ENCODE measurements at places on chromosomes 11 and 22. TPM values are rescaled to one million over a fixed set of nuclear protein-coding genes. Genes with fewer than 3 reads are reported as not detected.
A peak's percentile ranks its signal among the peaks of the same experiment; 100 is the strongest.

GRCh38 chr11:104704888-104705287, 193.4 kb downstream of the CASP12 start:
- no peaks in the 10 kb centered on the region for H3K27me3 ChIP-seq
- peaks cover 33% of the 10 kb centered on the region for H3K36me3 ChIP-seq
- peak overlapping the region; percentile 80 for H3K4me3 ChIP-seq
- H3K4me1 ChIP-seq, result peaks cover 44% of the 10 kb centered on the region
- DNase-seq, result no peak

GRCh38 chr11:110294509-110294908, 1.9 kb downstream of the RDX start:
- no peak overlapping the region for H3K27ac ChIP-seq
- no peak for DNase-seq
- peak overlapping the region; percentile 96 for H3K4me3 ChIP-seq

FXYD2 gene
- total RNA-seq, result 31.2 TPM

OR4P4 gene
- not detected for total RNA-seq

DNA sequence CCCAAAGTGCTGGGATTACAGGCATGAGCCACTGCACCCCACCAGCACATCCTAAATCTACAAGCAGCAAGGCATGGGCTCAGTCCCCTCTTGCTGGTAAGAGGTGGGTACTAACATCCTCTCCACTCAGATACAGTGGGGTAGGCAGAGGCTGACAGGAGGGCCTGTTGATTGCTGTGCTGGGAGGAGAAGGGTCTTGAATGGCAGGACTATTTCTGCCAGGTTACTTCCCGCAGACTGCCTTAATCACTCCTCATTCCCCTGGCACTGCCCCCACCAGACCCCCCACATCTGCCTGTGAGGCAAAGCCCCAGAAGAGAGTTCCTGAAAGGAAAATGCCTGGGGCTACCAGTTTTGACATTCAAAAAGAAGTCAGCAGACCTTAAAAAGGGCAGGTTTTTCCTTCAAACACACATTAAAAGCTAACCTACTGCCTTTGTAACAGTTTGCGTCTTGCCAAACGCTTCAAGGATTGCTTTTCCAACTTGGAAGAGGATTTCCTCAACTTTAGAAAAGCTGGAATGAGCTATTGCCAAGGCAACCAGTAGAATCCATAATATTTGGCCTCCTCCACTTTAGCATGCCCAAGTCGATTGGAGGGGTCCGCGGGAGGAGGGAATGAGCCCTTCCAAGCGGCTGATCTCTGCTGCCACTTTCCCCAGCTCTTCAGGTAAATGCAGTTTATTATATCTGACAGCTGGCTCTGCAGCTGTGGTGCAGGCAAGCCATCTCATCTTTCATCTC, 62.0 kb downstream of the FDX1 start:
- no peak overlapping the region for H3K4me3 ChIP-seq
- H3K27ac ChIP-seq, result no peak overlapping the region
- H3K36me3 ChIP-seq, result no peaks in the 10 kb centered on the region
- no peak for DNase-seq

SCN2B gene
- total RNA-seq, result not detected

DNA sequence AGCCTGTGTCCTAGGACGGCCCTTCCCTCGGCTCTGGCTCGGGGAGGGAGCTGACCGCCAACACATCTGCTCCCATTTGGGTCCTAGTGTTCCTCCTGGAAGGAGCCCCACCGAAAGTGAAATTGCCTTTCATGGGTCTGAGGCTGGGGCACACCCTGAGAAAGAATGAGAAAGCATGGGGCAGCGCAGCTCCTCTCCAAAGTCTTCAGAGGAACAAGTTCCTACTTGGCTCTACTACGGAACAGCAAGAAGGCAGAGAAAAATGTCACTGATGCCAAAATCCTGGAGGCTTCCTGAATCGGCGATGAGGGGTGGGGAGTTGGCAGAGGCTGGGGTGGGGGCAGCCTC, 41.5 kb upstream of the MYEOV start:
- no peaks in the 10 kb centered on the region for H3K36me3 ChIP-seq
- H3K27me3 ChIP-seq, result peaks cover 2% of the 10 kb centered on the region
- H3K4me3 ChIP-seq, result no peak overlapping the region

GRCh38 chr11:58787903-58788302, 56.2 kb upstream of the GLYAT start:
- no peak overlapping the region for H3K4me3 ChIP-seq
- no peaks in the 10 kb centered on the region for H3K4me1 ChIP-seq
- peaks cover 2% of the 10 kb centered on the region for H3K27me3 ChIP-seq
- H3K36me3 ChIP-seq, result no peaks in the 10 kb centered on the region
- H3K27ac ChIP-seq, result no peak overlapping the region

DNA sequence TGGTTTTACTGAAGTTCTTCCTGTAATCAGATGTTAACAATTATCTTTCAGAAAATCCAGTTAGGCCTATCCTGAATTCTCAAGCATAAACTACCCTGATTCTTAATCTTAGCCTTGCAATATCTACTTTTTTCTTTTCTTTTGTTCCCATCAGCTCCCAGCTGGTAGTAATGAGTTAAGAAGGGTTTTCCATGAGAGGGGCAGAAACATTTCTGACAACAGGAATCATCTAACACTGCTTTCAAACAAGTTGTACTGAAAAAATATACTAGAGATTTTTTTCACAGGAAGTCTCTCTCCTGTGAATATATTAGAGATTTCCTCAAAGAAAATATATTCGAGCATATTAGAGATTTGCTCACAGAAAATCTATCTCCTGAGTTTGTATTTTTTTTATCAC, 3.3 kb upstream of the TRIM6 start:
- peaks cover 4% of the 10 kb centered on the region for H3K36me3 ChIP-seq
- H3K4me3 ChIP-seq, result no peak overlapping the region
- H3K4me1 ChIP-seq, result peaks cover 13% of the 10 kb centered on the region
- H3K27ac ChIP-seq, result no peak overlapping the region
- peaks cover 12% of the 10 kb centered on the region for H3K27me3 ChIP-seq
- no peak for DNase-seq

GRCh38 chr11:111000400-111001080, 245.0 kb upstream of the POU2AF2 start:
- no peaks in the 10 kb centered on the region for H3K4me1 ChIP-seq
- H3K27me3 ChIP-seq, result peaks cover 12% of the 10 kb centered on the region
- no peak overlapping the region for H3K27ac ChIP-seq

- no peak for DNase-seq
- H3K27ac ChIP-seq, result no peak overlapping the region
- H3K4me3 ChIP-seq, result no peak overlapping the region
- H3K4me1 ChIP-seq, result peaks cover 2% of the 10 kb centered on the region
- H3K27me3 ChIP-seq, result peaks cover 69% of the 10 kb centered on the region
These were observed 123.7 kb upstream of the HSD17B12 start for GRCh38 chr11:43556612-43557375.

DNA sequence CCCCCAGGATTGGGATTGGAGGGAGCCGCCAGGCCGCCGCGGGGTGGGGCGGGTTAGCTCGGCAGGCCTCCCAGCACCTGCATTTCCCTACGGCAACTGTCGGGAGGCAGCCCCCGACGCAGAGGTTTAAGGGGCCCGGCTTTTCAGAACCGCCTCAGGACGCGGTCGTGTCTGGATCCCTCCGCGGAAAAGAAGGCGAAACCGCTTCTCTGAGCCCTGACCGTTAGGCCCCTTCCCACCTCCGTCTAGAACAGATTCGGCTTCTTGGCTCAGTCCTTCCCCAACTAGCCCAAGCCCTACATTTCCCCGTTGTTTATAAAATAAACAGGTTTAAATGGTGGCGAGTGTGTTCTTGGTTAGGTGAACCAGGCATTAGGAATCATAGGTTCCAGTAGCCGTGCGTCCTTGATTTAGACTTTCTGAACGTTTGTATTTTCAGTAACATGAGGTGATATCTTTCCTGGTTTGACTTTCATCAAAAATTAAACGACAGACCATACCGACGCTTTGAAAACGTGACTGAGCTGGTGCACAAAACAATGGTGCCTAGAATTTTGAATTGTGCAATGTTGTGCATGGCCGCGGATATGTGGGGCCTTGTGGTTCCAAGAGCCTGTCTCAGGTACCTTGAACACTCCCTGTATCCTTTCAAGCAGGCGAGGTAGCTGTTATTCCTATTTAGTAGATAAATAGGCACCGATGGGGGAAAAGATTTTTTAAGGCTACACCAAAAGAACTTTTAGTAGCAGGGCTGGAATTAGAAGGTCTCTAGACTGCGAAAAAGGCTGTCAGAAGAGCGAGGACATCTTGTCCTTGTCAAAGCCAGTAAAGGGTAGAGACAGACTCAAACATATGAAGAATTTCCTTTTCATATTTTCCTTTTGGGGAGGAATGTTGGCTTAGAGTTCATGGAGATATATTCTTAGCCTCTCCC, 1.2 kb upstream of the HSPA8 start:
- DNase-seq, result no peak
- peaks cover 46% of the 10 kb centered on the region for H3K36me3 ChIP-seq
- peaks cover 43% of the 10 kb centered on the region for H3K4me1 ChIP-seq
- peak overlapping the region; percentile 98 for H3K4me3 ChIP-seq
- peak overlapping the region; percentile 100 for H3K27ac ChIP-seq

- no peaks in the 10 kb centered on the region for H3K27me3 ChIP-seq
- no peaks in the 10 kb centered on the region for H3K4me1 ChIP-seq
- no peak overlapping the region for H3K4me3 ChIP-seq
- no peak overlapping the region for H3K27ac ChIP-seq
- DNase-seq, result no peak
- H3K36me3 ChIP-seq, result no peaks in the 10 kb centered on the region
These were observed 46.1 kb downstream of the ARFGAP2 start for GRCh38 chr11:47130543-47130942.

DNA sequence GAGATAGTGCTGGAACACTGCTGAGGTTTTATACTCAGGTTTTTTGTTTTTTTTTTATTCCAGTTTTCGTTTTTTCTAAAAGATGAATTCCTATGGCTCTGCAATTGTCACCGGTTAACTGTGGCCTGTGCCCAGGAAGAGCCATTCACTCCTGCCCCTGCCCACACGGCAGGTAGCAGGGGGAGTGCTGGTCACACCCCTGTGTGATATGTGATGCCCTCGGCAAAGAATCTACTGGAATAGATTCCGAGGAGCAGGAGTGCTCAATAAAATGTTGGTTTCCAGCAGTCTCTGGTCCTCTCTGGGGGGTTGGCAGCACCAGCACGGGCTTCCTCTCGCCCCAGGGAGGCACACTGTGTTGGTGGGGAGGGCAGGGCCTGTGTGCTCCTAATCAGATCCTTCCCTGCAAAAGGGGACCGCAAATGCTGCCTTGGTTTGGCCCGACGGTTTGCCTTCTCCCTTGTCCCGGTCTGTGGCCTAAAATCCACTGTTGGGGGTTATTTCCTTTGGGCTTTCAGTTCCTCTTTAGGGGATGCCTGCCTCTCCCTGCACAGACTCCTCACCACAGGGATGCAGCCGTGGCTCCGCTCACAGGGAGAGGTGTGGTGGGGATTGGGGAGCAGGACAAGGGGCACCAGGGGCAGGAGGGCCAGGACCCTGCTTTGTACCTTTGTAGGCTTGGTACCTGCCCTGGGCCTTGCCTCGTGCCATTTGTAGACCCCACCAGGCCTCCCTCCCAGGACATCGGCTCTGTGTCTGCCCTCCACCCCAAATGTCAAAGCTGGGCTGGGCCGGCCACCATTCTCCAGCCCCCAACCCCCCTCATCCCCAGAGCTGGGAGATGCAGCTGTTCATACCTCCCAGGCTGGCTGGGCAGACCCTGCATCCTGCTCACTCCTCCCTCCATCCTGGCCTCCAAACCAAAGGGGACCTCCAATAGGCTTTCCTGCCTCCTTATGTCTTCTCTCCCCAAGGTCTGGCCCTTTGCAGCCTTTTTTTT, 13.5 kb downstream of the MCAT start:
- H3K27me3 ChIP-seq, result no peaks in the 10 kb centered on the region
- peaks cover 5% of the 10 kb centered on the region for H3K36me3 ChIP-seq
- H3K27ac ChIP-seq, result no peak overlapping the region
- no peak for DNase-seq
- peaks cover 3% of the 10 kb centered on the region for H3K4me1 ChIP-seq
- H3K4me3 ChIP-seq, result no peak overlapping the region

TBC1D10A gene
- total RNA-seq, result 54.0 TPM

Data from activated naive CD8-positive, alpha-beta T cell treated with anti-CD3 and anti-CD28 coated beads, Interleukin-2, amount 10 ng/mL, durations not matched to agents 7 days and 5 days (primary cell).